ENCODE measurements at places on chromosomes 16 and 17. TPM values are rescaled to one million over a fixed set of nuclear protein-coding genes. Genes with fewer than 3 reads are reported as not detected.

BOLA2B gene
- 218 TPM for total RNA-seq

ABAT gene
- total RNA-seq = 0.34 TPM

RETREG3 gene
- total RNA-seq = 26.5 TPM

TERB1 gene
- not detected for total RNA-seq

GPR139 gene
- total RNA-seq = not detected

LAT gene
- 4.4 TPM for total RNA-seq

TSNAXIP1 gene
- 0.34 TPM for total RNA-seq

CORO6 gene
- 5.7 TPM for total RNA-seq

KRTAP9-4 gene
- not detected for total RNA-seq

RANGRF gene
- total RNA-seq = 47.0 TPM

ZNF205 gene
- total RNA-seq = 9.2 TPM

FOXO3B gene
- total RNA-seq = 3.7 TPM

ZNF598 gene
- 50.3 TPM for total RNA-seq

TBC1D3E gene
- total RNA-seq = not detected

GH1 gene
- total RNA-seq = not detected

PLD6 gene
- 7.6 TPM for total RNA-seq

KRT28 gene
- total RNA-seq = not detected

CCDC200 gene
- total RNA-seq = not detected

TEKT1 gene
- 0.12 TPM for total RNA-seq

ENPP7 gene
- total RNA-seq = not detected

SLFN12L gene
- not detected for total RNA-seq

PRAC2 gene
- total RNA-seq = not detected

CFAP119 gene
- total RNA-seq = 8.1 TPM

MMP25 gene
- total RNA-seq = 0.67 TPM

ITGA2B gene
- total RNA-seq = 1.7 TPM

CRHR1 gene
- total RNA-seq = not detected

MMP15 gene
- total RNA-seq = 22.2 TPM

KCNJ2 gene
- total RNA-seq = 0.09 TPM

KRTAP1-1 gene
- not detected for total RNA-seq

ALOX15B gene
- total RNA-seq = not detected

NCOR1 gene
- total RNA-seq = 74.8 TPM

CD19 gene
- total RNA-seq = not detected

EFNB3 gene
- total RNA-seq = 1.8 TPM

SLC13A5 gene
- total RNA-seq = 0.12 TPM

CHST6 gene
- 0.19 TPM for total RNA-seq

RARA gene
- total RNA-seq = 35.1 TPM

OR2C1 gene
- not detected for total RNA-seq

ABI3 gene
- total RNA-seq = not detected

TBC1D3H gene
- total RNA-seq = not detected

NEUROD2 gene
- not detected for total RNA-seq

GSG1L gene
- not detected for total RNA-seq

HOXB8 gene
- total RNA-seq = 7.8 TPM

JPH3 gene
- total RNA-seq = 1.4 TPM

MGAT5B gene
- 25.5 TPM for total RNA-seq

BCL6B gene
- total RNA-seq = not detected

EPX gene
- not detected for total RNA-seq

KRTAP16-1 gene
- total RNA-seq = not detected

C16orf54 gene
- not detected for total RNA-seq

Measured in A549 treated with RU486 at 1 μM for 4 hours (cell line).